ENCODE measurements at places on chromosomes 2 and 18. TPM values are rescaled to one million over a fixed set of nuclear protein-coding genes. Genes with fewer than 3 reads are reported as not detected.

- no peak for DNase-seq
These were observed 29.4 kb upstream of the NOTO start for GRCh38 chr2:73172963-73173362.

GRCh38 chr2:4020649-4021048 lies 317.3 kb downstream of the DCDC2C start:
- DNase-seq: no peak

DNA sequence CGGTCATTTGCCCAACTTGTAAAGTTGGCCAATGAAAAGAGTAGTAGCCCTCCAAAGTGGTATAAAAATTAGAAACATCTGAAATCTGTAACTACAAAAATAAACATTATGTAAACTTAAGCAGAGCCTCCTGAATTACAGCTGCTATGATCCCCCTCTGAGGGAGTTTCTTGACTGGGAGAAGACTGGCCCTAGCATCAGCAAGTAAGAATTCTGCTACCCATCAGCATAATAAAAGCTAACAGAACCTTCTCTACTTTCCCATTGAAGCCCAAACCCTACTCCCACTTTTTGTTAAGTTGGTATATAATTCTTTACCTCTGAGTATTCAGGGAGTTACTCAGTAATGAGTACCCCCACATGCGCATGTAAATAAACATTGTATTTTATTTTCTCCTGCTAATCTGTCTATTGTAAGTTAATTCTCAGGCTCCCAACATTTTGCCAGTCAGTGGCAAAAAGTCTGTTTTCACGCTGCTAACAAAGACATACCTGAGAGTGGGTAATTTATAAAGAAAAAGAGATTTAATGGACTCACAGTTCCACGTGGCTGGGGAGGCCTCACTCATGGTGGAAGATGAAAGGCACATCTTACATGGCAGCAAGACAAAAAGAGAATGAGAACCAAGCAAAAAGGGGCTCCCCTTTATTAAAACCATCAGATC lies 71.3 kb downstream of the MYL12B start:
- DNase-seq: no peak

DNA sequence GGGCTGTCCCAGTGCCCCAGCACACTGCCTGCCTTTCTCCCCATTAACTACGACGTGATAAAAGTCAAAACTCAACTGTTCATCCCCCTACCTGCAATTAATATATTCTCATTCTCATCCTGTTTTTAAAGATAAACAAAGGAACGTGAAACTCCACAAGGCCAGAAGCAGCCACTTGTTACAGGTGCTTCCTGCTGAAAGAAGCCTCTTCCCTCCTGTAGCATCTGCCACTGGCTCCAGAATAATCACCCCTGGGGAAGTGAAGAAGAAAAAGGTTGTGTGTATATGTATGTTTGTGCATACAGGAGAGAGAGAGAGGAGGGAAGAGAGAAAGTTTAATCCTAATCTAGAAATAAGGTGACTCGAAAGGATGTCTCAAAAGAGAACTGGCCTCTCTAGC lies 27.1 kb downstream of the KIAA2012 start:
- no peak for DNase-seq

RBM43 gene
- total RNA-seq: 8.6 TPM

All from testis (tissue), 5 donors.